ENCODE measurements at places on chromosomes 7 and 10. TPM values are rescaled to one million over a fixed set of nuclear protein-coding genes. Genes with fewer than 3 reads are reported as not detected.

DNA sequence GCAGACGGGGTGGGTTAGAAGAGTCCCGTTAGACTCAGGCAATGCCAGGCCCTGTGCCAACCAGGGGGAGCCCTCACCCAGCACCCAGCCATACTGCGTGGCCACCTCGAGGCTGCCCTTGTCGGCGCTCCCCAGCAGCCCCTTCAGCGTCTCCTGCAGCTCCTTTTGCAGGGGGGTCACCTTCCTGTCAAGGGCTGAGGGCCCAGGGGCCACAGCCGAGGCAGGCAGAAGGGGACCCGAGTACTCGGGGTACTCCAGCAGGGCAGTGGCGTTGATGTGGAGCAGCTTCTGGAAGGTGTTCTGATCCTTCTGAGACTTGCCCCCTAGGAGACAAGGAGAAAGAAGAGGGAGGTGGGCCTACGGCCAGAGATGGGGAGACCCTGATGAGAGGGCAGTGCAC is 9.7 kb downstream of the TBRG4 start:
- DNase-seq: no peak

- DNase-seq: peak; percentile 61
Observed at GRCh38 chr10:88045096-88045495, 181.7 kb downstream of the PTEN start.

- peak; percentile 11 for DNase-seq
Observed at GRCh38 chr7:21850531-21851285, 95.0 kb downstream of the CDCA7L start.

- no peak for DNase-seq
Observed at GRCh38 chr10:100485801-100486495, 23.1 kb downstream of the WNT8B start.

DNA sequence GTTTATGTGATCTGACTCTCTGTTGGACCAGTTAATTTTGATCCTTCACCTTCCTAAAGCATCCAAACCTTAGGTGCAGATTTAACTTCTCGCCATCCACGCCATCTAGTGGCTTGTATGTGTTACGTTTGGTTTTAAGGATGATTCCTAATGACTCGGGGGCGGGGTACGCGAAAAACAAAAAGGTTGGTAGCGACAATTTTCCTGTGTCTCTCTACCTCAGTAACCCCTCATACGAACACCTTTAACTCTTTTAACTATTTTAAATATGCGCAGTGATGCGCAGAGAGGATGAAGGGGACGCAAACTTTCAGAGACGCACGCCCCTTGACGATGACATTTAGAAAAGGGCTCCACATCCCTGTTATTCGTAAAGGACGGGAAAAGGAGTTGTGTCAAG is 714 bp upstream of the KCND2 start:
- peak; percentile 53 for DNase-seq

DNA sequence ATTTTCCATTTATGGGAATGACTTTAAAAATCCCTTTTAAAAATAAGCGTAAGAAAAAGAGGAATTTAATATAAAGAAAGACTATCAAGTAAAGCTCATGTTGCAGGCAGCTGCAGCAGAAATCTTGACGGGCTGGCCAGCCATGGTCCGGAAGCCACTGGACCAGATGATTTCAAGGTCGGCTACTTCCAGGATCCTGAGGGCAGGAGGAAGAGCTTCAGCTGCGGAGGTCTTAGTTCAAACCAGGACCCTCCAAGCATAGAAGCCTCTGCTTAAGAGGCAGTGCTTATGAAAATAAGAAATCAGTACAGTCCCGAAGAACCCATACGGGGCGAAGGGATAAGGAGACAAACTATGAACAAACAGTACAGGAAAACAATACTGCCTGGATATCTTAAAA is 220.2 kb upstream of the CELF2 start:
- no peak for DNase-seq

DNA sequence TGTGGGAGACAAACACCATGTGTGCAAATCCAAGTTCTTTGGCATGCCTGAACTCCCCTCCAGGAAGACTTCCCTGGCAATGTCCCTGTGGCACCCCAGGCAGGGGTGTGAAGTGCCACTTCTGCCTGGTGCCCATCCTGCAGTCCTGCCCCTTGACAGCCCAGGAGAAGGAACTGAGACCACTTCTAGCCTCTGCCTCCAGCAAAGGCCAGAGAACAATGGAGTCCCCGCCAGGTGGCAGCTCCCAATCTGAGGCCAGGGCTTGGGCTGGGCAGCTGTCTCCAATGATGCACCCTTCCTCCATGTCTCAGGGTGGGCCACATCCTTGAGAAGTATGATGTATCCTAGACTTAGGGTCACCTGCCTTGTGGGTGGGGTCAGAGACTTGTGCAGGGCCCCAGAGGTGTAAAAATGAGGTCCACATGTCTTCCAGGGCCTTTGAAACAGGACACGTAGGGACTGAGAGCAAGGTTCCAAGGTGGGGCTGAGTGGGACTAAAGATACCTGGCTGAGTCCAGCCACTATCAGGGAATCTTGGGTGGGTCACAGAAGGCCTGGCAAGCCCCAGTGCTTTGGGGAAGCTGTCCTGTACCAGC is 5.5 kb downstream of the FXYD4 start:
- no peak for DNase-seq

DNA sequence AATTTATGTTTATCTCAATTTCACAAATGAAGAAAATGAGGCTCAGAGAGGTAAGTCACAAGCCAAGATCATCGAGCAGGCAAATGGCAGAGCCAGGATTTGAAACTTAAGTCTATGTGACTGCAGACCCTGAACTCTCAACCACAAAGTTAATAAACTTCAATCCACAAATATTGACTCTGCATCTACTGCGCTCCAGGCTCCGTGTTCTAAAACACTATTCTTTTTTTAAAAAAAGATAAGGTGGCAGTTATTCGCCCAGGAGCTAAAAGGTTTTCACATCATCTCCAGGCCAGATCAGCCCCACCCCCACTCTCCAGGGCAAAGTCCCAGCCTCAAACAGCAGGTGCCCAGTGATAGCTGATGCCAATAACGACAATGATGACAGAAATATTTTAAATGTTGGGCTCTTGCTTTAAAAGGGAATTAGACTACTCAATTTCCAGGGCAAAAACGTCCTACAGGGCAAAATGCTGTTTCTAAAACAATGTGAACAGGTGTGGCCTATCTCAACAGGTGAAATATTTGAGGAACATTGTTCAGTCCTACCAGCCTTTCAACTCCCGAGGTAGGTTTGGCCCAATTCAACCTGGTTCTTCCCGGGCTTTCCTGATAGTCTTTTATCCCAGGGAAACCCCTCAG is 85.2 kb downstream of the SORBS1 start:
- no peak for DNase-seq

- DNase-seq: no peak
Observed at GRCh38 chr10:86373251-86373650, 6.7 kb upstream of the GRID1 start.

The CHAT gene
- not detected for total RNA-seq

The LHFPL3 gene
- not detected for total RNA-seq

The AS3MT gene
- total RNA-seq: 7.5 TPM

The TAS2R5 gene
- 0.36 TPM for total RNA-seq

The MSMB gene
- total RNA-seq: not detected
